ENCODE measurements at places on chromosomes 1 and 21.

GRCh38 chr1:30883389-30884172 is 25.0 kb downstream of the SDC3 start:
- no peak for DNase-seq

DNA sequence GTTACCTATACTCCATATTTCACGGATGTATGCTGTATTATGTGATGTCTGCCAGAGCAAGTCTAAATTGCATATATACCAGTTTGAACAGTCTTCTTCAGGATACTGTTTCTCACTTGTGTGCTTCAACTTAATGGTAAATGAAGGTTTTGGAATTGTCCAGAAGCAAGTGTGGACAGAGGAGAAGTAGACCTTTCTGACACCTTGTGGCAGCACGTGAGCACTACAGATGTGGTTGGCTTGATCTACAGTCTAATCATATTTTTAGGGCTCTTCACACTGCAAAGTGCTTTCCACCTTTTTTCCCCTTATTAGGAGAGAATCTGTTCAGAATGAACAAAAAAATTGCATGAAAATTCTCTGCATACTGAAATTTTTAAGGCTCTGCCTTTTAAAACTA is 10.9 kb downstream of the MORC3 start:
- DNase-seq: peak; percentile 12

DNA sequence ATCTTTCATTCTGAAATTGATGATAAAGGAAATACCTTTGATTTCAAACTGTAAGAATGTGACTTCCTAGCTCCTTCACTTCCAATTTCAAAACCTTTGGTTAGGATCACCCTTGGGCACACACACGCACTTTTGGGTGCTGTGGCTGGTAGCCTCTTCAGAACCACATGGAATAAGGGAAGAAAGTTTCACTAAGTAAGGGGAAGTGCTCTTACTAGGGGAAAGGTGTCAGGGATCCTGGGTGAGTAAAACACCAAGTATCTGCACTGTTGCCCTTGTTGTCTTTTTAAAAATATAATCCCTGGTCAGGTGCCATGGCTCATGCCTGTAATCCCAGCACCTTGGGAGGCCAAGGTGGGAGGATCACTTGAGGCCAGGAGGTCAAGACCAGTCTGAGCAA is 132.4 kb downstream of the SDCCAG8 start:
- DNase-seq: no peak

DNA sequence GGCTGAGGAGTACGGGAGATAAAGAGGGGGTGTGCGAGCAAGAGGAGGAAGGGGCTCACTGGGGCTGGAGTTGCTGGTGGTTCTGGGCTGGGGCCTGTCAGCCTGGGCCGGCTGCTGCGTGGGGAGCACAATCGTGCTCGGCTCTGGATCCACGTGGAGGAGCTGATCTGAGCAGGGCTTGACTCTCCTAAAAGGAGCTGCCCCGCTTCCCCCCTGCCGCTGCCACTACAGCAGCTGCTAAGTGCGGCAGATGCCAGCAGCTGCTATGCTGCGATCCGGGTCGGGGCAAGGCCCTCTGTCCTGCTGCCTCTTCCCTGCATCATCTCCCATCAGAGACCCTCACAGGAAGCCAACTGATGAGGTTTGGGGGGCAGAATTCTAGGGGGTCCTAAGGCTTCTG is 165.9 kb downstream of the PCBP3 start:
- no peak for DNase-seq

- DNase-seq: no peak
Measured at GRCh38 chr1:218537122-218537913, 192.2 kb downstream of the TGFB2 start.

- DNase-seq: no peak
Measured at GRCh38 chr1:176444286-176444685, 18.7 kb upstream of the PAPPA2 start.

- no peak for DNase-seq
Measured at GRCh38 chr1:160437432-160438316, 37.3 kb downstream of the VANGL2 start.

GRCh38 chr1:1039145-1039910 is 19.4 kb downstream of the AGRN start:
- no peak for DNase-seq

GRCh38 chr1:197915260-197915861 is 1.8 kb upstream of the LHX9 start:
- DNase-seq: no peak

DNA sequence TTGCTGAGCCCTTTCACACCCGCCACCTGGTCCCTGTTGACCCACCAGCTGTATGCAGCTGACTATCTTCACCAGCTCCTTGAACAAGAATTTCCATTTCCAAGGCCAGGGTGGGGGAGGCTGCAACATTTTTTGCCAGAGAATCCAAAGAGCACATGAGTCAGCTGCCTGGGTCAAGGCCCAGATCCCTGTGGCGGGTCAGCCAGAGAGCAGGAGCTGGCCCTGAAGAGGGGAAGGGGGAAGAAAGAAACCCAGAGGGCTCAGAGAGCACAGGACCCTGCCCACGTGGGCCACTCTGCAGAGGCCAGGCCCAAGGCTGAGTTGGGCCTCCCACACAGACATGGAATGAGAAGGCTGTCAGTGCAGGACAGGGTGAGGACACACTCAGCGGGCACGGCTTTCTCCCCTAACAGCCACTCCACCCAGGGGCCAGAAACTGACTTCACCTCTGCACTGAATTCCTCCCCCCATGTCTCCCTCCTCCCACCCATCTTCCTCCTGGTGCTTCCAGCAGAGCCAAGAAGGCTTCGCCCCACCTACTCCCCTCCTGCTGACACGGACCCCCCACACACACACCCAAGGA is 28.9 kb downstream of the S100A6 start:
- no peak for DNase-seq

DNA sequence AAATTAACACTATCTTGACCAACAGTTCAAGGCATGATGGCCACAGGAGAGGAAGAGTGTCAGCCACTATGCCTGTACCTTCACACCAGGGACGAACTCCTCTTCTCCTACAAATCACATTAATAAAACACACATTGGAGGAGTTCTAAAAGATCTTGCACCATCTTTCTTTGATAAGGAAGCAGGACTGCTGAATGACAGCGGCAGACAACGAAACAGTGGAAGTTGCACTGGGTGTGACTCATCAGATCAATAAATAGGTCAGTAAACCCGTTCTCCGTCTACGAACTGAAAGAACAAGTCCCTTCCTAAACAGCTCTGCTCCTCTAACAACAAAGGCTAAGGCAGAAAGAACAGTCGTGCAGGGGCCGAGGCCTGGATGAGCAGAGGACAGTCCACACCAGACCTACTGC is 23.1 kb downstream of the UBE2G2 start:
- DNase-seq: no peak

- DNase-seq: no peak
Measured at GRCh38 chr1:184555665-184556641, 169.1 kb downstream of the C1orf21 start.

DNA sequence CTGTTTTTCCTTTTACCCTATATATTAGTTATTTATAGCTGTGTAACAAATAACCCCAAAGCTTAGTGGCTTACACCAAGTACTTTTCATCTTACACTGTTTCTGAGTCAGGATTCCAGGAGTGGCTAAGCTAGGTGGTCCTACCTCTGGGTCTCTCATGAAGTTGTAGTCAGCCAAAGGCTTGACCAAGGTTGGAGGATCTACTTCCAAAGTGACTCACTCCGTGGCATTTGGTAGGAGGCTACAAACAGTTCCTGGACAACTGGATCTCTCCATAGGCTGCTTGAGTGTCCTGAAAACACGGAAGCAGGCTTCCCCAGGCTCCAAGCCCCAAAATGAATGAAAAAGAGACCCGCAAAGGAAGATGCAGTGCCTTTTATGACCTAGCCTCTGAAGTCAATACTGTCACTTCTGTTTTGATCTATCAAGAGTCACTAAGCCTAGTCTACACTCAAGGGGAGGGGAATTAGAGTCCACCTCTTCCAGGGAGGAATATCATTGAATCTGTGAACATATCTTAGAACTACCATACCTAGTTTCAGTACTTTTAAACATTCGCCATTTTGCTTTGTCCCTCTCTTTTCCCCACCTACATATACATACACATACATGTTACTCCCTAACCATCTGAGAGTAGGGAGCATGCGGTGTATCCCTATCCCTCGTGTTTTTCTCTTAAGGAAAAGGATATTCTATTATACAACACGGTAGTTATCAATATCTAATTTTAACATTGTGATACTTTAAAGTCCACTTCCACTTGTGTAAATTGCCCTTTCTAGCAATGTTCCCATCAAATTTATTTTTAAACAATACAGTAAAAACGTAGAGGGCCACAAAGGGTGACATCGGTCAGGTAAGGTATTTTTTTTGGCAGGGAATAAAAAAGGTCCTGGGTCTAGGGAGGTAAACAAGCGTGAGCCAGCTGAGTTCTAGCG is 67.2 kb downstream of the SLC35A3 start:
- no peak for DNase-seq

GRCh38 chr1:59697150-59697800 is 117.5 kb upstream of the HOOK1 start:
- DNase-seq: no peak

GRCh38 chr1:77395051-77395450 is 113.2 kb downstream of the AK5 start:
- no peak for DNase-seq

DNA sequence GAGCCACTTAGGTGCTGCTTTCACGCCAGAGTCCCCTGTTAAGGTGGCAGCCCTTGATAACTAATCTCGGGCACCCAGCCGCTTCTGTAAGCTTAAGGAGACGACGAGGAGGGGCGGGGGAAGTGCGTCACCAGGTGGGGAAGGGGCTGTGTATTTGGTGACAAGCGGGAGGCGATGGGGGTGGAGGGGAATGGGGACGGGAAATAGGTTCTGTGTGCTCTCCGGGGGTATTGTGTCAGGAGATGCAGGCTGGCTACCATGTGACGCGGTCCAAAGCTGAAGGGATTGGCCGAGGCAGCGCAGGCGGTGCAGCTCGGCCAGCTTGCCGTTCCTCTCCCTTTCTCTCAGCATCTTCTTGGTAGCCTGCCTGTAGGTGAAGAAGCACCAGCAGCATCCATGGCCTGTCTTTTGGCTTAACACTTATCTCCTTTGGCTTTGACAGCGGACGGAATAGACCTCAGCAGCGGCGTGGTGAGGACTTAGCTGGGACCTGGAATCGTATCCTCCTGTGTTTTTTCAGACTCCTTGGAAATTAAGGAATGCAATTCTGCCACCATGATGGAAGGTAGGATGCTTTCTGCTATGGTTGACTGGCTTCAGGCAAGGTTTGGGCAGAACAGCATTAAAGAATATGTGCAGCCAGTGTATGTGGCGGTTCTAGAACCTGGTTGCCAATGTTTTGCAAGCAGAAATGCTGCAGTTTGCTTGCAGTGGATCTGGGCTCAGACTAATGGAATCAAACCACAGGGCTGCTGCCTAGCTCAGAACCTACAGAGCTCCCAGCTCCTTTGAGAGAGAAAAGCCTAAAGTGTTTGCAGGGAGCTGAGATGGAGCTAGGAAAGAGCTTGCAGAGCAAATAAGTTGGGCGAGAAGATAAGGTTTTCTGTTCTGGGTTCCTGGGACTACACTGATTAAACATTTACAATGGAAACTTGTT is at the start of gene SGIP1:
SGIP1 (plus strand) TSS at position 350 of the 937 bp plus-strand sequence; CDS start at position 556, 206 bp downstream.
- peak; percentile 91 for DNase-seq

GRCh38 chr1:226607821-226608220 is 59.3 kb downstream of the STUM start:
- DNase-seq: no peak

DNA sequence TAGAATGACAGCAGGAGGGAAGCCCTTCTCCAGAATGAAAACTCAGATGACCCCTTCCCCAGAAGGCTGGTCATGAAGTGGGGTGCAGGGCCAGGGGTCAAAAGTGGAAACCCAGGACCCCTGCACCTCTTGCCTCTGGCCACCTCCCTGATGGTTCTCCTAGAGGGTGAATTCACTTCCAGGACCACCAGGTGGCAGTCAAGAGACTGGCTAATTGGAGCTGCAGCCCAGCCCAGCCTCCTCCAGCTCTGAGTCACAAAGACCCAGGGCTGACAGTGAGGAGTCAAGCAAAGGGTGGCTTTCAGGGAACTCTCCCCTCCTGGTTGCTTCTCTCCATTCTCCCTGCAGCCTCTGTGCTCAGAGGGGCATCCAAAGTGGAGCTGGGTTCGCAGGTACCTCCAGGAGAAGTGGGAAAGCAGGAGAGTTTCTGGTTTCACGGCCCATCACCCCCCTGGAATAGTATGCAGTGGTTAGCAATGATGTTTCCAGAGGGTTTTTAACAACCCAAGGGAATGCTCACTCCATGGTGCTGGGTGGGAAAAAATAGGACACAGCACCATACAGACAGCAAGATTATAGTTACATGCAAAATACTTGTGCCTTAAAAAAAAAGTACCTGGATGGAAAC is 6.1 kb upstream of the EPHB2 start:
- DNase-seq: peak; percentile 9

DNA sequence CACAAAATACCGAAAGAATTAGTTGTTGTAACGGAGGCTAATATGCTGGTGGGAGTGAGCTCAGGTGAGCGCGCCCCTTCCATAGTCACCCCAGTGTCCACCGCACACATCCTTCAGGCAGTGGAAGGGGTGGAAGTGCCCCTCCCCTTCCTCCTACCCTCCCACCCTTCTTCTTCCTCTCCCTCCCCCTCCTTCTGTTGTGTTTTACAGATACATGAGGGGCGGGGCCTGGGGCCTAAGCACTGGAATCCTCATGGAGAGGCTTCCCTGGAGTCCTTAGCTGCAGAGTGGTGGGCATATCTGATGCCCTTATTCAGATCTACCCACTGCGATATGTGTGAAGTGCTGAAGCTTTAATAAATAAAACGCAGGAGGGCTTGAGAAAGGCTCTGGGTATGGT is 10.3 kb upstream of the ADARB1 start:
- DNase-seq: no peak

GRCh38 chr1:203600782-203601513 is 25.7 kb upstream of the ATP2B4 start:
- no peak for DNase-seq

DNA sequence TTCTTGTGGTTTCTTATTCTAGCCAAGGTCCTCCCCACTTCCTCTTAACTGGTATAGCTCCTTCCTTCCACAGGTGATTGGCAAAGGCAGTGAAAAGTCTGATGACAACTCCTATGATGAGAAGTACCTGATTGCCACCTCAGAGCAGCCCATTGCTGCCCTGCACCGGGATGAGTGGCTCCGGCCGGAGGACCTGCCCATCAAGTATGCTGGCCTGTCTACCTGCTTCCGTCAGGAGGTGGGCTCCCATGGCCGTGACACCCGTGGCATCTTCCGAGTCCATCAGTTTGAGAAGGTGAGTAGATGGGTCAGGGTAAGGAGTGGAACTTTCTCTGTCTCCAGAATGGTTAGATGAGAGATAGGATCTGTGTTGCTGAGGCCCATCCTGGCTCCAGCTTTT is 14.2 kb upstream of the CELSR2 start:
- DNase-seq: no peak

- no peak for DNase-seq
Measured at GRCh38 chr1:56639211-56639610, 5.9 kb upstream of the PRKAA2 start.

DNA sequence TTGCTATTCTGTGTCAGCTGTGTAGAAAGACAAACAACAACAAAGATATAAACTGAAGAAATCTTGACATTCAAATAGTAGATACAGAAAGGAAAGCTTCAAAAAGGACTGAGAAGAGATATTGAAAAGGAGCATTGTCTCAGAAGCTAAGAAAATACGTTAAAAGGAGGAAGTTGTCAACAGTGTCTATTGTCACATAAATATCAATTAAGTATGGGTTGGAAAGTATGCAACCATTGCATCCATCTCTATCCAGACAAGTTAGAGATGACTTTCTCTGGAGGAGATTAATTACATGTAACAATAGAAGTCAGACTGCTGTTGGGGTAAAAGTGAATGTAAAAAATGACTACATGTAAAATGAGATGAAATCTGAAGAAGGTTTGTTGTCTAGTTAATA is 29.7 kb upstream of the BRINP3 start:
- DNase-seq: no peak

GRCh38 chr1:15100121-15100879 is 53.2 kb upstream of the TMEM51 start:
- DNase-seq: no peak
